Breast epithelium (tissue), 4 donors: ENCODE measurements at places on chromosomes 2 and 18. TPM values are rescaled to one million over a fixed set of nuclear protein-coding genes. Genes with fewer than 3 reads are reported as not detected.

DNA sequence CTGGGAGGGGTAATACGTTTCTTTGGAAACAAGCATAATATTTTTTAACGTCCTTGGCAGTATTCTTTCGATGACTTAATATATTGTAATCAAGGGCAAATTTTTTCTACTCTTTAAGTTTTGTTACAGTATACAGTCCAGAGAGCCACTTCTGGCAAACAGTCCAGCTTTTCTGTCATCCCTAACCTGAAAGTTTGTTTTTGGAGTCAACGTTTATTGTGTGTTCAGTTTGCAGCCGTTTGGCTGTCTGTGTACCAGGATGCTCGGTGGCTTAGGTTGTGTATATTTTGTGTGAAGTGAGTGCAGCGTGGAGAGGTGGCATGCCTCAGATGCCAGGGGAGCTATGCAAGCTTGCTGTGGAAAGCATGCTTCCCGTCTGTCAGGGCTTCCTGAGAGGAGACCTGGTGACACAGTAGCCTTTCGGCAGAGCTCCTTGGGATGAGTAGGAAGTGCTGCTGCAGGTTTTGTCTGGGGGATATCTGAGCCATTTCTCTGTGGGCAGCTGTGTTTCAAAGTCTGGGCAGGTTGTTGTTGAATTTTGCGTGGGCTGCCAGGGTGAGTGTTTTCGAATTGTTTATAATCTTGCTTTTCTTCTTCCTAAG lies 14.7 kb downstream of the MAP3K20 start:
- no peak for DNase-seq

DNA sequence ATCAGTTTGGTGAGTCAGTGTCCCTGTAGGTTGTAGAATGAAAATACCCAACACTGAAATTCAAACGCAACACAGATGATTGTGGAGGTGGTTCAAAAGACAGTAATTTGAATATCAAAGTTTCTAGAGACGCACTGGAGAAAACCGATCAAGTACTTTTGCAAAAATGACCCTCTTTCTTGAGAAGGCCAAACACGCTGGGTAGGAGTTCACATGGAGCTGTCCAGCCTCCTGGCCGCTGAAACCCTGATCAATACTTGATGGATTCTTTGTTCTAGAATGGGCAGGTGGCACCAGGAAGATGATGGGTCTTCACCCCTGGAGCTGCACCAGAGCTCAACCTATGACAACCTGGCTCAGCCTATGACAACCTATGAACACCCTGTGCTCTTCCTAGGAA lies 39.7 kb upstream of the UBE2F start:
- DNase-seq: no peak

- DNase-seq: no peak
Observed at GRCh38 chr2:26399771-26400376, 1.8 kb upstream of the DRC1 start.

DNA sequence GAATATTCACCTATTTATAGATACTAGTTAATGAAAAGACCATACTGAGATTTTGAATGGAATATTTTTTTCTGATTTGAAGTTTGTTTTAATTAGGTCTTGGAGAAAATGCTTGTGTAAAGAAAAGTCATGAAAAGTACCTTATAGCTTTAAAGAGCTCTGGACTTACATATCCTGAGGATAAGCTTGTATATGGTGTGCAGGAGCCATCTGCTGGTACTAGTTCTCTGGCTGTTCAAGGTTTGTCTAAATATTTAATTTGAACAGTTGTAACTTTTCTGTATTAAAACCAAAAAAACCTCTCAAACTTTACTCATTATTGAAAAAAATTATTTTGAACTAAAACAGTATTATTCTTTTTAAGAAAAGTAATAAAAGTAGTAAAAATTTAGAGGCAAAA lies 50.1 kb downstream of the UBR3 start:
- no peak for DNase-seq

DNA sequence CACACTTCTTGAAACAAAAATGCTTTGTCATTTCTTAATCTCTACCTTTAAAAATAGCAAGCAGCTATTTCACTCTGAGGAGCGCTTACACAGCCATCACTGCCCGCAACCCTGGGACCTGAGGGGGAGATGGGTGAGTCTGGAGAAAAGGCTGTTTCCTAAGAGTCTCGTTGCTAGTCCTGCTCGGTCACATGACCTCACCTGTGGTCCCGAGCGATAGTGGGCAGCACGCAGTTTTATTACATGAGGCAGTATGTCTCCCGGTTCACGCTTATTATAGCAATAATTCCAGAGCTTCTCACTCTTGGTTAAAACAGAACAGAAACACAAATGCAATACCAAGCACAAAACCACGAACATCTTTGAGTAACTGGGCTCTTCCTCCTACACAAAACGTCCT lies 105.3 kb downstream of the ZNF516 start:
- DNase-seq: no peak

- DNase-seq: no peak
Observed at GRCh38 chr2:70796262-70796661, 5.8 kb upstream of the FIGLA start.

DNA sequence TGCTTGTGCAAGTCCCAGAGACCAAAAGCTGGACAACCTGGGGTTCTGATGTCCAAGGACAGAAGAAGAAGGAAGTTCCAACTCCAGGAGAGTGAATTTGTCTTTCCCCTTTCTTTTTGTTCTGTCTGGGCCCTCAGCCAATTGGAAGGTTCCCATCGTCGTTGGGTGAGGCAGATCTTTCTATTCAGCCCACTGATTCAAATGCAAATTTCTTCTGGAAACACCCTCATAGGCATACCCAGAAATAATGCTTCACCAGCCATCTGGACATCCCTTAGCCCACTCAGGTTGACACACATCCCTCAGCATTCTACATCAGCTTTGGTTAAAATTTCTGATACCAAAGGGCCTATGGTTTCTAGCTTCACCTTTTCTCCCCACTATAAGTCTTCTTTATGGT lies 156.5 kb downstream of the SP3 start:
- no peak for DNase-seq

GRCh38 chr2:100786297-100786658 lies 33.7 kb upstream of the NPAS2 start:
- DNase-seq: peak; percentile 91

- DNase-seq: no peak
Observed at GRCh38 chr18:45580127-45580526, 35.1 kb upstream of the SLC14A2 start.

DNA sequence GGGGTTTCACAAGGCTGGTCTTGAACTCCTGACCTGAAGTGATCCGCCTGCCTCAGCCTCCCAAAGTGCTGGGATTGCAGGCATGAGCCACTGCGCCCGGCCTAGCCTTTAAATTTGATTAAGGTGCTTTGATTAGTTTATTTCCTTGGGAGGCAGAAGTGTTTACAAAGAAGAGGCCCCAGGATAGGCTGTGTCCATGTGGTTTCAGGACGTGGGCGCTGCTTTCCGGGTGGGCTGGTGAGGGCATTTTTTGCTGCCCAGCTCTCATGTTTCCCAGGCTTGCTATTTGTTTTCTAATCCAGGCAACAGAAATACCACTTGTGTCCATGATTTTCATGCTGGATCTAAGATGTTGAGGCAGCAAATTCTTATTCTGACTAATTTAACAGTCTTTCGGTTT lies 124.2 kb downstream of the SH3RF3 start:
- no peak for DNase-seq

- DNase-seq: no peak
Observed at GRCh38 chr2:3314626-3315025, 63.0 kb downstream of the EIPR1 start.

- DNase-seq: no peak
Observed at GRCh38 chr18:42028247-42028832, 73.3 kb downstream of the PIK3C3 start.

DNA sequence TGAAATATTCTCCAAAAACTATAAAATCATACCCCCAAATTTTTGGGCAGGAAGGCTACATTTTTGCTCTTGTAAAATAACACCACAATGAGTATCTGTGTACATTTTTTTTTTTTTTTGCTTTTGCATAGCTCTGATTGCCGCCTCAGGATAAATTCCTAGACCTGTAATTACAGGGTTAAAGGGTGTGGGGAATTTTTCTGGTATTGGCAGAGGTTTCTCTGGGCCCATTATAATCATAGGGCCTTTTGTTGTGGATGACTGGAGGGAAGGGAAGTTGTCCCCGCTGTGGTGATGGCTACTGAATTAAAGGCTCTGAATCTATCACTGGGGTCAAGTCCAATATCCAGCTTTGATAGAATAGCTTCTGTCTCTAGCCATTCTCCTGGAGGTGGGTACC lies 26.6 kb downstream of the CCDC195 start:
- DNase-seq: no peak

DNA sequence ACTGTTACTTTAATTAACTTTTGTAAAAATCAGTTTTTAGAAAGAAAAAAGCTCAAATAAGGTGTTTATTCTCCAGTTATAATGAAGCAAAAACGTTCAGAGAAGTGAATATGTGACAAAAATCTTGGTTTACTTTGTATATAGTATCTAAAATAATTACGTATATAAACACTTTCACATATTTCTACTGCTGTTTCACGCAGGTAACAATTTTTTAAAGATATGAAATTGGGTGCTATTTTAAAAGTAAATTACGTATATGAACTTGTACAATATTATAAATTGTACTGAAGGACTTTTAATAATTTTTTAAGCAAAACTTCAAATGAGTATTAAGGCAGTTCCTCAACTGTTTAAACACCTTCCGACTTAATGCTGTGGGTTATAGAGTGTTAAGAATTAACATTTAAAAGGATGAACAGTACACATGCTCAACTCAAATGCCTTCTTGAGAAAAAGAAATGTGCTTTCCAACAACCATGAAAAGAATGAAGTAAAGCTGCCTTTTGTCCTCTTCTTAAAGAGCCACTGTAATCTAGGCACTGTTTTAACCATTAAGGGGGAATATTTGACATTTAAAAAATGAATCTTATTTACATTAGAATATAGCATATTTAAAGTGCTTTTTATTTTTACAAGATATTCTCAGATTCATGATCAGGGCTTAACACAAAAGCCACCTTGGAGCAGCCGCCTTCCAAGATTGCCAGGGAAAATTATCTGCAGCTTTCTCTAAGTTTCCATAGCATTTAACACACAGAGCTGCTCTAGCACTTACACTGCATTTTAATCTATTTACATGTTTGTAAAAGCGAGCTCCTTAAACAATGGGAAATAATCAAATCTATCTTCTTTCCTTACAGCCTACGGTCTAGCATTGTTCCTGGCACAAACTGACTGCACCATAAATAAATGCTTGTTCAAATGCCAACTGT lies 56.5 kb upstream of the CDKL4 start:
- DNase-seq: no peak

GRCh38 chr2:8488001-8488738 lies 193.7 kb upstream of the ID2 start:
- no peak for DNase-seq

GRCh38 chr18:14924226-14924625 lies 176.3 kb downstream of the ANKRD30B start:
- DNase-seq: no peak

- DNase-seq: no peak
Observed at GRCh38 chr2:16420421-16420820, 245.2 kb downstream of the CYRIA start.

The CROCC2 gene
- total RNA-seq: not detected

The MREG gene
- total RNA-seq: 30.1 TPM

The PNPT1 gene
- total RNA-seq: 11.5 TPM

The GPR75 gene
- 3.2 TPM for total RNA-seq

The MBP gene
- total RNA-seq: 32.4 TPM

The KANSL1L gene
- 55.8 TPM for total RNA-seq

The KRTCAP3 gene
- 3.8 TPM for total RNA-seq

The RGPD3 gene
- 0.80 TPM for total RNA-seq

The IL1RN gene
- total RNA-seq: 1.6 TPM

The SKOR2 gene
- total RNA-seq: not detected

The PCARE gene
- not detected for total RNA-seq
